ENCODE measurements at places on chromosomes 12 and 14.
A peak's percentile ranks its signal among the peaks of the same experiment; 100 is the strongest.

- no peak for DNase-seq
These were observed 22.6 kb downstream of the CCDC85C start for GRCh38 chr14:99581374-99581773.

- DNase-seq = no peak
These were observed 74.6 kb downstream of the KITLG start for GRCh38 chr12:88505696-88506095.

DNA sequence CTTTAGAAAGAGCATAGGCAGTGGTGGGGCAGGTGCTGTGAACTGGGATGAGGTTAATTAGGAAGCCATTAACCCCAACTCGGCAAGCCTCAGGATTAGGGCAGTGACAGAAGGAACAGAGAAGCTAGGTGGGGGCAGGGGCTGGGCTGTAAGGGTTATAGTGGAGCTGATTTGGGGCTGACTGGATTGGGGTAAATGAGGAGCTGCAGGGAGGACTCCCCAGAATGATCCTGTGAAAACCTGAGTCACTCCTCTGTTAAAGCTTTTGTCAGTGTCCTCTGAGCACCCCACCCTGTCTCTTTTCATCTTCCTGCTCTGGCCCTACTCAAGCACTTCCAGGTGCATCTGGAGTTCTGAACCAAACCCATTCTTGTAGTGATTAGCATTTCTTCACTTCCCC is 4.4 kb downstream of the KLC1 start:
- no peak for DNase-seq

DNA sequence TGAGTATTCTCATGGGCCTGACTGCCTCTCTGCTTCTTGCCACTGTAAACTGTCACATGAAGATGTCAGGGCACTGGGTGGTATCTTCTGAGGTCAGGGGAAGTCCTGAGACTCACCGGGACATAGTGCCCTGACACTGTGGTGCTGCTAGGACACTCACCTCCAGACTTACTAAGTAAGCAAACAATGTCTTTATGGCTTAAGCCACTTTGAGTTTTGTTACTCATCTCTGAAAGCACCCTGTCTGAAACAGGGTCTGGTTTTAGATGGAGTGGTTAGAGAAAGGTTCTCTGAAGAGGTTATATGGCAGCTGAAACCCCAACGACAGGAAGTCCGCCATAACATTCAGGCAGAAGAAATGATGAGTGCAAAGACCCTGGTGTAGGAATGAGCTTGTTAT is 22.7 kb downstream of the GPR19 start:
- DNase-seq = no peak

DNA sequence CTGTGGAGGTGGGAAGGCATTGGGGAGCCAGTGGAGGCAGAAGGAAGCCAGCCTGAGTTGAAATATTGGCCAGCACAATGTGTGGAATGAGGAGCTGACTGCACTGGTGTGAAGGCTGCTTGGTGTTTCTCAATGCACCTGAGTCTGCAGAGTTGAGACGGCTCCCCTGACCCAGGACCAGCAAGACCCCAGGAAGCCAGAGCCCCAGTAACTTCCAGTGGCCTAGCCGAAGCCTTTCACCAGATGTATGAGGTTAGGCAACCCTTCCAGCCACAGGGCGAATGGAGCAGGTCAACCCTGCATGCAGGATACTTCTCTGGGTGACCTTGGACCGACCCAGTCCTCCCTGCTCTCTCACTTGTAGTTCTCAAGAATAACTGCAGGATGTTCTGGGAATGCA is 12.9 kb upstream of the KRT73 start:
- DNase-seq = no peak

DNA sequence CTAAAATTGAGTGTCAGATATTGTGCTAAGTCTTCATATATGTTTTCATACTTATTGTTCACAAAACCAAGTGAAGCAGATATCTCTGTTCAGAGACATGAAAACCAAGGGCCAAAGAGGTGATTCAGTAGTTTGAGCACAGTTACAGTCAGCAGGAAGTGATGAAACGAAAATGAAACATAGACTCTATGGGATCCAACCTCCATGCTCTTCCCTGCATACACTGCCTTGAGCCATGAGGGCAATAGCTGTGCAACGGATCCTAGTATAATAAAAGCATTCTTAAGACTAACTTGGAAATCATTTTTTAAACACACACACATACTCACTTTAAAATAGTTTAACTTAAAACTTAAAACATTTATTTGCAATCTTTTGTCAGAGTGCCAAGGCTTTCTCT is 27.9 kb downstream of the ESR2 start:
- DNase-seq = no peak

DNA sequence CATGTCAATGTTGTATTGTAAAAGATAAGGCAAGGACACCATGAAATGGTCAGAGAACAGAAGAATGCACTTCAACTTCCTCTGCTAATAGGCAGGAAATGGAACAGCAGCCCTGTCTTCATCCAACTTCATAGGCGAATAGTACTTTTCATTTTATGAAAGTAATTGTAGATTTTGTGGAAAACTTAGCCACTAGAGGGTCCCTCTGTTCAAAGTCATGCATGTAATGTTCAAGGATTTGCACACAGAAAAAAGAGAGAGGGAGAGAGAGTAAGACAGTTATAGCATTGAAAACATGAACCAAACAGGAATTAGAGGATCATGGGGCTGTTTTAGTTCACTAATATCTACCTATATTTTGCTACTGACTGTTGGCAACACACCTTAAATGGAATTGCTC is 172.2 kb downstream of the FLRT2 start:
- no peak for DNase-seq

DNA sequence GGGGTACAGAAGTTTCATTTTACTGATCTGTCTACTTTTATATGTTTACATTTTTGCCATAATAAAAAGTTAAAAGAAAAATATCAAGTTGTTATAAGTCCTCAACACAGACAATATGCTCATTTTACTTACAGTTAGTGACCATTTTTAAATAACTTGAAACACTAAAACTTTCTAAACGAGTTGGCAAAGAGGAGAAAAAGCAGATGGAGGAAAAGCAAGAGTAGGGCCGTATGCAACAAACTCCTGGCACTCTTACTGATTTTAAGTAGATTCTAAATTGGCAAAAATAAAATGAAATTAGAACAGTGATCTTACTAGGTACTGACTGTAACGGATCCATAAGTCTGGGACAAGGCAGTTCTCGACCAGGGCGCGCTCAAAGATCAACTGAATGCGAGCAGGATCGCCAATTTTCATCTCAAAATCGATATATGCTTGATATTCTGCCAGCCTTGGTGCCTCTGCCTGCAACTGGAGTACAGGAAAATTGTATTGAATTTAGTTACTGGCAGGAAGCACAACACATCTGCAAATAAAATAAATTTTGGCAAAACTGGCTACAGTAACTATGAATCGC is 22.3 kb downstream of the SART3 start:
- no peak for DNase-seq

DNA sequence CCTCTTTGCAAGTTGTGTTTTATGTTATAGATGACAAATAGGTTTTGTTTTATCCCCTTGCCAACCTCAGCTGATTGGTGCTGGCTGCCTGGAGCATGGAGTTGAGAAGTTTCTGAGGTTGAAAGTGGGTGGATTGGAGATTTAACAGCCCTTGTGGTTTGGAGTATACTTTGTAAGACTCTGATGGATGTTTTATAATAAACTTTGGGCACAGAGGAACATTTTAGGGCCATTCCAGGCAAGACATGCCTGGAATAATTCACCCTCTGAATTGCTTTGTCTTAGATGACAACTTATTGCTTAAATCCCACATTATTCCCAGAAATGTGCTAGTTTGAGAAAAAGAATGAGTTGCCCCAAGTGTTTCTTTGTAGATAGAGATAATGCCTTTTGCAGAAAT is 158.9 kb downstream of the SLC5A8 start:
- no peak for DNase-seq

DNA sequence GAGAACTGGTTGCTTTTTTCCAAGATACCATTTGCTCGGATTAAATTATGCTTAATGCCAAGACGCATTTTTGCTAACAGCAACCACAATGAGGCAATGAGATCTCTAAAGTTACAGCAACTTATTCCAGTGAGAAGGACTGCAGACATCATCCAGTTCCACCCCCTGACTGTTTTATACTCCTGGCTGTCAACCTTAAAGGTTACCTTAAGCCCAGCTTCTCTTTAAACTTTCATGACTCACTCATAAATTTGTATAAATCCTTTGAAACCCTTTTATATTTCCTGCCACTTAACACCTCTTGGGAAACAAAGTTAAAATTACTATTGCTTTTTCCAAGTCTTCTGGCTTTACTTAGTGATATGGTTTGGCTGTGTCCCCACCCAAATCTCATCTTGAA is 80.2 kb downstream of the TMTC1 start:
- DNase-seq = no peak

DNA sequence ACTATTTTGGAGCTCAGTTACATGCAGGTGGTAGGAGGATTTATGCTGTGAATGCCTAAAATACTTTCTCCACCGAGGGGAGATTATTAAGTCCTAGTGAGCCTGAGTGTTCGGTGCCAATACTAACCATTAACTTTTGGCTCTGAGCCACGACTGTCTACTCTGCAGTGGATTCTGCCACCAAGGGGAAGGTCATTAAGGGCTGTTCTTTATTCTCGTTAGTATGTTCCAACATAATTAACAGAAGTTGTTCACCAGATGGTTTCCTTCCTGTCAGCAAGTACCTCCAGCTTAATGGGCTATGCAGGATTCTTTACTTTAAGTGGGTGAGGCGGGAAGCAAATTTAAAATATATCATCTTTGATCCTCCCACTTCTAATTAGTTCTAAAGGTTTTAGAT is 326.3 kb downstream of the BMP4 start:
- DNase-seq = no peak

GRCh38 chr12:11615481-11615880 is 34.0 kb upstream of the ETV6 start:
- DNase-seq = no peak

GRCh38 chr14:64707661-64708060 is 3.4 kb downstream of the PLEKHG3 start:
- DNase-seq = no peak

DNA sequence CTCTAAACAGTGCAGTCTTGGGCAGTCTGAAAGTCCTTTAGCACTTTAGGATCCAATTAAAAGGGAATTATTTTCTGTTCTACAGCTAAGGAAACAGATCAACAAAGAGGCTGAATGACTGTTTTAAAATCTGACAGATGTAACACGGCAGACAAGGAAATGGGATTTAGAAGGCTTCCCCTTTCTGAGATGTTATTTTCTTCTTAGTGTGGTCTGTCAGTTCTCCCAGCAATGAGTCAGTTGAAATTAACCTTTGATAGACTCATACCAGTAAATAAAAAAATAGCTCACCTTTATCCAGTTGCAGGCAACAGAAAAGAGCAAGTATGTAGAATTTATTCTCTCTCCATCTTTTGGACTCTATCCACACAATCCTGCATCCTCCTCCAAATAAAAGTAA is 98.1 kb downstream of the NEDD1 start:
- no peak for DNase-seq

GRCh38 chr14:93031505-93032315 is 84.0 kb downstream of the ITPK1 start:
- no peak for DNase-seq

GRCh38 chr14:61355892-61356325 is 34.5 kb downstream of the PRKCH start:
- peak; percentile 75 for DNase-seq

GRCh38 chr14:22390195-22390594 is 198.8 kb downstream of the DAD1 start:
- no peak for DNase-seq

GRCh38 chr12:57631566-57632072 is 1.4 kb downstream of the B4GALNT1 start:
- no peak for DNase-seq

GRCh38 chr12:107223821-107224220 is 130.5 kb upstream of the CRY1 start:
- DNase-seq = no peak

- DNase-seq = no peak
These were observed 110.7 kb downstream of the NCOR2 start for GRCh38 chr12:124456652-124457152.

DNA sequence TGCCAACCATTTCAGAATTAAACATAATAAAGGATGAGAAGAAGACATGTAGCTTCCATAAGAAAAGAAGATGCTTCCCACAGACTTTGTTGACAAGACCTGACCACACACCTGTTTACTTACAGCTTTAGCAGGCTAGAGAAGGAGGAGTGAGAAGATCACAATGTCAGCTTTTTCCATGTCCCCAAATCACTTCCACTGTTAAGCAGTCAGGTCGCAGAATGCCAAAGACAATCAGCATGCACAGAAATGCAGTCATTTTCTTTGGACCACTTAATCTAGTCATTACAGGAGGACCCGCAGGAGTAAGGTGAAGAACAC is 314.9 kb downstream of the SSPN start:
- DNase-seq = no peak

GRCh38 chr12:55931780-55932550 is 1.0 kb downstream of the DGKA start:
- peak; percentile 58 for DNase-seq

DNA sequence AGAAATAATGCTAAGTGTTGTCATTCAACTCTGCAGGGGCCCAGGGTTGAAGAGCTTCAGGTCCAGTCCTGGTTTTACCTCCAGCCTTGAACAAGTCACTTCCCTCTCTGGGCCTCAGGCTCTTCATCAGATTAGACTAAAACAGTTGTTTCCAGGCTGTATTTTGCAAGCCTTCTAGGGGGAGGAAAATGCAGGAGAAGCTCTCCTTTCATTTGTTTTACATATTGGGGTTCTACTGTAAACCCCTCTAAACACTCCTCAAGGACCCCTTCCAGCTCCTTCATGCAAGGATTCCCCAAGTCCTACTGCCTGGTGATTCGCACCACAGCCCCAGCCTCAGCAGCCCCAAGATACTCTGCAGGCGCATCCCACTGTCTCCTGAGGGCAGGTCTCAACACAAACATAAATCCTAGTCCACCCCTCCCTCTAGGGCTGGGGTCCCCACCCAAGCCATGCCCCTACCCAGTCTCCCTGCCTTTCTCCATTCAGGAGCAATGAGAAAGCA is 2.7 kb downstream of the SDR9C7 start:
- DNase-seq = no peak

- DNase-seq = peak; percentile 81
These were observed 8.9 kb downstream of the GPR65 start for GRCh38 chr14:88013750-88014349.

DNA sequence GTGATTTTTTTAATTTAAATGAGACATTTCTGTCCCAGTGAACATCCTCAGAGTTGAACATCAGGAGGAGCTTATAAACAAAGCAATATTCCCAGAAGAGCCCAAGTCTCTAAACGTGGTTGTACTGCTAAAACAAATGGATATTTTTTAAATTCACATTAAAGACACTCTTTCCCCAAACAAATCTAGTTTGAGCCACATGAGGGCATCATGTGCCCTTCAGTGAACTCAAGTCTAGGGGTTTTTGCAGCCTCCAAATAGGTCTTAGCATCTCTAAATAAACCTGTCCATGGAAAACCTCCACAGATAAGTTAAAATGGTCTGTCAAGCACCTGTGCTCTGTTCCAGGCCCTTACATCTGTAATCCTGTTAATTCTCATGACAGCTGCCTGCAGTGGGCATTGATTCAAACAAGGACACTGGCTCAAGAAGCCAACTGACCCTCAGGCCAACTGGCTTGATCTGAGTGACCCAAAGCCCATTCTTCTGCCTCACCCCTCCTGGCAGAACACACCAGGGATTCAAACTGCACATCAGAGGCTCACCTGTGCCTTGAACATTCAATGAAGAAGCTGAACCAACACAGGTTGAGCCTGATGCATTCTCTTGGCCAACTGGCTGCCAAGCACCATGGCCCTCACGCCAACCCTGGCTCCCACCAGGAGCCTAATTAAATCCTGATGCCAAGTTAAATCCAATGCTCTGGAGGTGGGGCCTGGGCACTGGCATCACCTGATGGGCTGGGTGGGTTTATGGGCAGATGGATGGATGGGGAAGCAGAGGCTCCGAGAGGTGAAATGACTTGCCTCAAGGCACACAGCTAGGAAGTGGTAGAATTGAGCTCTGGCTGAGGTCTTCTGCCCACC is 8.6 kb downstream of the ISCU start:
- DNase-seq = no peak
